ENCODE measurements at places on chromosomes 3 and 15.
A peak's percentile ranks its signal among the peaks of the same experiment; 100 is the strongest.

DNA sequence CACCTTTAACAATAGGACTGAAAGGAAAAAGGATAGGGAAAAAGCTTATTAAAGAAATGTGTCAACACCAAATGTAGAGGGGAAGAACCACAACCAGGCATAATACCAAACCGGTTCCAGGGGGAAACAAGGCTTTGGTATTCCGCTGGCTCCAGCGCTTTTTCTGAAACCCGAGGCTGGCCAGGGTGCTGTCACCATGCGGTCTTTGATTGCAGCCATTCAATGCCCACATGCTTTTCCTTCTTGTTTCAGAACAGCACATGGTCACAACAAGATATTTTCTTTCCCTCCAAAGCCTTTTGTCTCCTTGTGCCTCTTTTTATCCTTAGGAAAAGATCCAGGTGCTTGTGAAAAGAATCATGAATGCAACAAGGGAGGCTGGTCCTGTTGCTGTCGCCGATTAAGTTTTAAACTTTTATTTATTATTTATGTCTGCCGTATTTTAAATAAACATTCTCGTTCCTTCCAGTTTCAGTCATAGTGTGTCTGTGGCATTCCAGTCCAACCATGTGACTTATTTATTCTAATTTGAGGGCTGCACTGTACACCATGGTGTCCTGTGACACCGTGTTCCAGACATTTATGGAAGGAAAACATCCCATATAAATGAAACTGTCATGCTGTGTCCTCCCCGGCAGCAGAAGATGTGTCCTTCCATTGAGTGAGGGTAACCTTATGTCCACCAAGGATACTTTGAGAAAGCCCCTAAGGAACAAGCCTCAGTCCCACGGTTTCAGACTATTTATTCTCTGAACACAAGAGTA, 41.1 kb downstream of the CCK start:
- no peak for DNase-seq

DNA sequence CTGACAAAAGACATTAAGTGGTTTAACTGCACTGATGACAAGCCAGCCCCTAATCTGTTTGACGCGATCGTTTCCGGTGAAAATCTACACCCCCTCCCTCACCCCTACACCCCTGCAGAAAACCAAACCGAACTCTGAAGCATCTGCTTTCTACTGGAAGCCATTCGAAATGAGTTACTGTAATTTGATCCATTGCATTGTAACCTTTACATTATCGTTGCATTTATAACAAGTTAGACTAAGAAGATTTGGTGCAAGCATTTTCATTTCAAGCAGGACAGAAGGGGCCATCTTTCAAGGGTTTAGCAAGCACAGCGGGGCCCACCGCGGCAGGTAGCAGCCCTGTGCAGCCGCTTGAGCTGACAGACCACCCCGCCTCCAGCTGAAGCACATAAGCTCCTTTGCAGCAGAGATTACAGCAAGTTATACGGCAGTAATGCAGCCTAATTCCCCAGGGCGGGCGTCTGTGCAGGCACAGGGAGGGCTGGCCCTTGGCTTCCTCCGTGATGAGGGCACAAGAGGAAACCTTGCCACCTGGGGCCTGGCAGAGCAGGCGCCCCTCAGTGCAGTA, 79.3 kb downstream of the CHSY1 start:
- DNase-seq = no peak

- DNase-seq = no peak
These were observed 27.6 kb downstream of the MEX3B start for GRCh38 chr15:82018201-82018600.

- DNase-seq = no peak
These were observed 4.5 kb downstream of the DLEC1 start for GRCh38 chr3:38043486-38043885.

GRCh38 chr3:196695849-196696226, 16.2 kb downstream of the CEP19 start:
- DNase-seq = no peak

DNA sequence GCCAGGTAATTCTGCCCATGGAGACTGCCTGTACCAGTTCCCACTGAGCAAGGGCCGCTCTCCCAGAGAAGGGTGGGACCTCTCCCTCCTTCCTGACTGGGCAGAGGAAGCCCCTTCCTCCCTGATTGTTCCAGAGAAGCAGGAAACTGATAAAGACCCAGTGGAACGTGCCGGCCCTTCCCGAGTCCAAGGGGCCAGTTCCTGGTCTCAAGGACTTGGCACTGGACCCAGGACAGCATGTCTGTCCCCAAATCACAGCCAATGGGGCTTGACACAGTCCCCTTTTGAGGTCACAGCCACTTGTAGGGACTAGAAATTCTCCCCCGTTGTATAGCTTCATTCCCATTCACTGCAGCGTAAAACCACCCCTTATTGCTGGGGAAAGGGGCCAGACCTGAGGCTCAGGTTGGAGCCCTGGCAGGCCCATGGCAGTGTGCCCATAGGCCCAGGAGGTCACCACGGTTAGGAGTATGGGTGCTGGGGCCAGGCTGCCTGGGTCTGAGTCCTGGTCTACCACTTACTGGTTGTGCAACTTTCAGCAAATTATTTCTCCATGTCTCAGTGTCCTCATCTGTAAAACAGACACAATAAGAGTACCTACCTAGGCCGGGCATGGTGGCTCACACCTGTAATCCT, 18.1 kb downstream of the CSRNP1 start:
- DNase-seq = no peak

DNA sequence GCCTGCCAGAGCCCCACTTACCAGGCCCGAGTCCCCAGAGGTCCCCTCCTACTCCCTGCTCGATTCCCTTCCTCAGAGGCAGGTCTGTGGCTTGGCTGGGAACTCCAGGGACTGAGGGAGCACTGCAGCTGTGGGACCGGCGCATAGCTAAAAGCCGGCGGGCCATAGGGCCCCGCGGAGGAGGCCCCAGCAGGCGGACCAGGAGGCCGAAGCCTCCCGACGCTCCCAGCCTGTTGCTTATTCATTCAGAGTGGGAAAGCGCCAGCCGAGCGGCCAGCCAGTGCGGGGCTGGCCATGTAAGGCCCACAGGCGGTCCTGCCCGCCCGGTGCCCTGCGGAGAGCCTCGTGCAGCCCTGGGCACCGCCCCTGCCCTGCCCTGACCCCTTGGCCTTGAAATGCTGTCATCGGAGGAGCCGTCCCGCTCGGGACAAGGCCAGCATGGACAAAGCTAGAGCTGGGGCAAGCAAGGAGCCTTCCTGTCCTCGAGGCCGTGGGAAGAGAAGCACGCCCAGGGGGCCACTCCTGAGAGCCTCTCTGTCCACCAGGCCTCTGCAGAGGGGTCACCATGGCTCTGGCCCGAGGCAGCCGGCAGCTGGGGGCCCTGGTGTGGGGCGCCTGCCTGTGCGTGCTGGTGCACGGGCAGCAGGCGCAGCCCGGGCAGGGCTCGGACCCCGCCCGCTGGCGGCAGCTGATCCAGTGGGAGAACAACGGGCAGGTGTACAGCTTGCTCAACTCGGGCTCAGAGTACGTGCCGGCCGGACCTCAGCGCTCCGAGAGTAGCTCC, at the start of gene LOXL1:
LOXL1 (plus strand) TSS at position 244 of the 784 bp plus-strand sequence; CDS start at position 566, 322 bp downstream.
- peak; percentile 84 for DNase-seq

- no peak for DNase-seq
These were observed 563.4 kb downstream of the ROBO1 start for GRCh38 chr3:79204351-79204750.

DNA sequence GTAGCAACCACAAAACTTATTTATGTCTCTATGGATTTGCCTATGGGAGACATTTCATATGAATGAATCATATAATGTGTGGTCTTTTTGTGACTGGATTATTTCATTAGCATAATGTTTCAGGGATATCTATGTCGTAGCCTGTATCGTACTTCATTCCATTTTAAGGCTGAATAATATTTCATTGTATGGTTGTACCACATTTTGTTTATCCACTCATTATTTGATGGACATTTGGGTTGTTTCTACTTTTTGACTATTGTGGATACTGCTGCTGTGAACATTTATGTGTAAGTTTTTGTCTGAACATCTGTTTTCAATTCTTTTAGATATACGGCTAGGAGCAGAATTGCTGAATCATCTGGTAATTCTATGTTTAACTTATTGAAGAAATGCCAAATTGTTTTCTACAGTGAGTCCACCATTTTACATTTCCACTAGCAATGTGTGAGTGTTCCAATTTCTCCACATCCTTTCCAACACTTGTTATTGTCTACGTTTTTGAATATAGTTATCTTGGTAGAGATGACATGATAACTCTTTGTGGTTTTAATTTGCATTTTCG, 134.4 kb upstream of the DAZL start:
- no peak for DNase-seq

GRCh38 chr3:48601622-48601994, 6.5 kb upstream of the COL7A1 start:
- DNase-seq = no peak

DNA sequence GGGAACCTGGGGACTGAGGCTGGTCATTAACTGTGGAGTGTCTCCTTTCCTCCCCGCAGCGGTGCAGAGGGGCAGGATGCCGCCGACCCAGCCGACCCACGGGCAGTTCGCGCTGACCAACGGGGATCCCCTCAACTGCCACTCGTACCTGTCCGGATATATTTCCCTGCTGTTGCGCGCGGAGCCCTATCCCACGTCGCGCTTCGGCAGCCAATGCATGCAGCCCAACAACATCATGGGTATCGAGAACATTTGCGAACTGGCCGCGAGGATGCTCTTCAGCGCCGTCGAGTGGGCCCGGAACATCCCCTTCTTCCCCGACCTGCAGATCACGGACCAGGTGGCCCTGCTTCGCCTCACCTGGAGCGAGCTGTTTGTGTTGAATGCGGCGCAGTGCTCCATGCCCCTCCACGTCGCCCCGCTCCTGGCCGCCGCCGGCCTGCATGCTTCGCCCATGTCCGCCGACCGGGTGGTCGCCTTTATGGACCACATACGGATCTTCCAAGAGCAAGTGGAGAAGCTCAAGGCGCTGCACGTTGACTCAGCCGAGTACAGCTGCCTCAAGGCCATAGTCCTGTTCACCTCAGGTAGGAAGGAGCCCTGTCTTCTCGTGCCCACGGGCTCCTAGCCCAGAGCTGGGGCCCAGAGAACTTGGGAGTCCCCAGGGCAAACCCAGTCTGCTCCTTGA, 3.7 kb downstream of the NR2F2 start:
- DNase-seq = no peak

GRCh38 chr3:126931806-126932187, 51.1 kb upstream of the PLXNA1 start:
- no peak for DNase-seq

- DNase-seq = no peak
These were observed 53.0 kb downstream of the SUCLG2 start for GRCh38 chr3:67601385-67601784.

GRCh38 chr15:32646291-32646690, 4.8 kb downstream of the SCG5 start:
- DNase-seq = no peak

DNA sequence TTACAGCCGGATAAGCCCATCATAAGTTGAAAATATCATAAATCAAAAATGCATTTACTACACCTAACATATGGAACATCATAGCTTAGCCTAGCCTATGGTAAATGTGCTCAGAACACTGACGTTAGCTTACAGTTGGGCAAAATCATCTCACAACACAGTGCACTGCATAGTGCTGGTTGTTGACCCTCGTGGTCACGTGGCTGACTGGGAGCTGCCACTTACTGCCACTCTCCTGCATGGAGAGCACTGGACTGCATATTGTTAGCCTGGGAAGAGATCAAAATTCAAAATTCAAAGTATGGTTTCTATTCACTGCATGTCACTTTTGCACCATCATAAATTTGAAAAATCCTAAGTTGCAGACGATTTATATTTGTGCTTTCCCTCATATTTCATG, 94.0 kb upstream of the CACNA2D3 start:
- no peak for DNase-seq

DNA sequence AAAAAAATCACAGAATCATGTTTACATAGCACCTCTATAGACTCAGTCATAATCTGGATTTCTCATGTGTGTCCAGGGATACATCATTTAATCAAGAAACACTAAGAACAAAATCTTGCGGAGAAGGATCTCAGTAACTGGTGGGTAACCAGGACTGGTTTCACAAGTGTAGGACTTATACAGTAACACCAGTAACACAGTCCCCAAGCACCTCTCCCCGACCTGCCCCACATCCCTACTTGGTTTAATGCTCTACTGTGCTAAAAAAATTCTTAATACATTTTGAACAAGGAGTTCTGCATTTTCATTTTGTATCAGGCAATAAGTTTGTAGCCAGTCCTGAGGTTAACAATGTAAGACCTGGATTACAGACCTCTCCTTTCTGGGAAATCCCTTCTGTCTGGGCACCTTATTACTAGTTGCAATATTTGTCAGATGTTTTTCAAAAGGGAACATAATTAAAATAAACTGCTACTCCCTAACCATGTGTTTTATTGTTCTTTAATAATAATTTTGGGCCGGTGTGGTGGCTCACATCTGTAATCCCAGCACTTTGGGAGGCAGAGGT, 57.6 kb upstream of the BBX start:
- DNase-seq = no peak

GRCh38 chr3:194534243-194534642, 47.4 kb upstream of the ATP13A3 start:
- no peak for DNase-seq

DNA sequence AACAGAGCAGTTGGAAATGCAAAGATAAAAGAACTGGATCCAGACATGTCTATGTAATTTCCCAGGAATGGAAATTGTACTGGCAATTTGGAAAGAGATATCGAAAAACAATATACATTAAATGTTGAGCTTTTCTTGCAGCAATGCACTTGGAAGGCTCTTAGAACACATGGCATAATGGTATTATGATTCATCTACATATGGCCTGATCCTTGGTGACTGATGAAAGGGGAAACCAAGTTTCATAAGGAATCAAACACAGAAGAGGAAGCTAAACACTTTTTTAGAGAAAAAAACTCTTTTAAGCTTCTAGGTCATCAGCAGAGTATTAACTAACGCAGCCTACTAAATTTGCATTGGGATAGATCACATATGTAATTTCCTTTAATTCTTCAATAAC, 12.4 kb upstream of the GREM1 start:
- DNase-seq = no peak

- no peak for DNase-seq
These were observed 82.2 kb upstream of the CBLB start for GRCh38 chr3:105950881-105951600.

GRCh38 chr3:107710851-107711250, 188.1 kb downstream of the BBX start:
- no peak for DNase-seq

GRCh38 chr15:100762913-100763834, 116.5 kb upstream of the ALDH1A3 start:
- DNase-seq = no peak

- no peak for DNase-seq
These were observed 273.1 kb upstream of the ALCAM start for GRCh38 chr3:105093371-105094252.

DNA sequence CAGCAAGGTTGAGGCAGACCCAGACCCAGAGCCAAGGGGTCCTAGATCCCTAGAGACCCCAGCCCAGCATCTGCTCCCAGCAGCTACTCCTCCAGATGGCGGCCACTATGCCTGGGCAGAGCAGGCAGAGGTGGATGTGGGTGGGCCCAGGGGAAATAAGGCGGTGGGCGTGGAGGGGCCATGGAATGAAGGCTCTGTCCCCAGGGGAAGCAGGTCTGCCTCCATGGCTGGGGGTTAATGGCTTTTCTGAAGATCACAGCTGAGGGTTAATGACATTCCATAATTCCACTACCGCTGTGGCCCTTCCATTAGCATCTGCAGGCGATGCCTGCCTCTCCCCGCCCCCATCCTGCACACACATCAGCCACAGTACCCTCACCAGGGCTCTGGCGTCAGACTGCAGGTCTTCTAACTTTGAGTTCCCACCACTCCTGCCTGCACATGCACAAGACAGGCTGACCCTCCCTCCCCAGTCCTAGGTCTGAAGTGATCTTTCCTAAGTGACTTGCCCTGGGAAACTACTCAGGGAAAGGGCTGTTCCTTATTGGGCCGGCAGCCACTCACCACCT, 41.2 kb downstream of the CCDC33 start:
- no peak for DNase-seq
